Activated T-cell treated with anti-CD3 and anti-CD28 coated beads, Interleukin-2, amount 50 U/mL, for 24 hours (primary cell): ENCODE measurements at places on chromosomes 2 and 18.

DNA sequence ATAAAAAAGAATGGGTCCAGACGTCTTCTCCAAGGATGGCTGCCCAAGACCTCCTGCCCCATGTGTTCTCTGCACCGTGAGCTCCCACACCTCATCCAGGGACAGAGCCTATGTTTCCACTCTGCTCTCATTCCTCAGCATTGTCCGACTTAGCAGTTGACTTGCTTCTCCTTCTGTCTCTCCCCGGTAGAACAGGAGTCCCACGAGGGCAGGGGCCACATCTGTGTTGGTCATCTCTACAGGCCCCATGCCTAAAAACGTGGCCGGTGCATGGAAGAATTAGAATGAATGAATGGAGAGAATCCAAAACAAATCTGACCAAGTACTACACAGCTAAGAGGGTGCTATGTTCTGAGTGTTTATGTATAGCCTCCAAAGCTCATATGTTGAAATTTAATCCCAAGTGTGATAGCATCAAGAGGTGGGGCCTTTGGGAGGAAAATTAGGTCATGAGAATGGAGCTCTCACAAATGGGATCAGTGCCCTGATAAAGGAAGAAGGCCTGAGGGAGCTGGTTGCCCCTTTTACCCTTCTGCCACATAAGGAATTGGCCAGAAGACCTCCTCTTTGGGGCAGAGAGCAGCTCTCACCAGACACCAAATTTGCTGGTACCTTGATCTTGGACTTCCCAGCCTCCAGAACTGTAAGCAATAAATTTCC, 55.9 kb downstream of the FAM178B start:
- DNase-seq: no peak

GRCh38 chr18:38932752-38933151, 1367.2 kb upstream of the CELF4 start:
- no peak for DNase-seq

- no peak for DNase-seq
Measured at GRCh38 chr2:15756011-15756550, 164.4 kb downstream of the DDX1 start.

- DNase-seq: no peak
Measured at GRCh38 chr2:236259371-236259770, 4.8 kb downstream of the ASB18 start.

DNA sequence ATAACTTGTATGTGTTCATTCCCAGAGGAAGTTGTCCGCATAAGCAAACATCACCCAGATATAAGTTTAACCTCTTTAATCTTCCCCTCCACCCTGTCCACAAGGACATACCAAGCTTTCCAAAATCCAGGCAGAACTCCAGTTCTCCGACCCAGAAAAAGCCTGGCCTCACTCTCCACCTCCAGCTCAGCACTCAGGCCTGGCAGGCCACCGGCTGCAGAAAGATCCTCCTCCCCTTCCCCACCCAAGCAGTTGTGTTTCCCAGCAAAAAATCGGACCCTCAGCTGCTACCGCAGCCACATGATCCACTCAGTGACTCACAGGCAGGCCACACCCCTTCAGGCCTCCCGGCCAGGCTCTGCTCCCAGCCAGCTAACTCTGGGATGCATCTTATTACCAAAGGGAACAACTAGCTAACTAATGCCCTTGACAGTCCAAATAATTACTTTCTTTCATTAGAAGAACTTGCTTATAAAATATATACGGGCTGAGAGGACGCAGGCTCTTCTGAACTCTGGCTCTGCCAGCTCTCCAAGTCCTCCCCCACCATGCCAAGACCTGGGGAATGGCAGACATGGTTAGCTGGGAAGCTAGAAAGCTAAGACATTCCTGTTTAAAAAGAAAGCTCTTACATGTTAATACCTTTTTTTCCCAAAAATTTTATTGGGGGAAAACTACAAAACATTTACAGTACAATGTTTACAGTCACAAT, 4.5 kb downstream of the ZFP36L2 start:
- DNase-seq: peak; percentile 70
